ENCODE measurements at places on chromosomes 12 and 14. TPM values are rescaled to one million over a fixed set of nuclear protein-coding genes. Genes with fewer than 3 reads are reported as not detected.
A peak's percentile ranks its signal among the peaks of the same experiment; 100 is the strongest.

The ITPR2 gene
- 50.0 TPM for total RNA-seq

The POMT2 gene
- 36.5 TPM for total RNA-seq

The KLRC1 gene
- 0.95 TPM for total RNA-seq

The GLT1D1 gene
- 3.3 TPM for total RNA-seq

The LBHD2 gene
- total RNA-seq: 0.60 TPM

The BAG5 gene
- total RNA-seq: 24.2 TPM

The ZCRB1 gene
- 43.7 TPM for total RNA-seq

The KLRB1 gene
- total RNA-seq: 6.4 TPM

The MRPS35 gene
- total RNA-seq: 39.9 TPM

The FLRT2 gene
- total RNA-seq: 20.5 TPM

The WSCD2 gene
- total RNA-seq: 0.26 TPM

The MYH6 gene
- total RNA-seq: not detected

The ADAMTS20 gene
- total RNA-seq: not detected

The AQP2 gene
- total RNA-seq: not detected

The GLT8D2 gene
- 17.9 TPM for total RNA-seq

GRCh38 chr12:85089792-85090191 is 53.6 kb downstream of the LRRIQ1 start:
- DNase-seq: no peak

- peak; percentile 31 for DNase-seq
Observed at GRCh38 chr14:65333943-65334687, 78.4 kb upstream of the FUT8 start.

GRCh38 chr14:102154821-102155549 is 15.3 kb downstream of the WDR20 start:
- DNase-seq: no peak

DNA sequence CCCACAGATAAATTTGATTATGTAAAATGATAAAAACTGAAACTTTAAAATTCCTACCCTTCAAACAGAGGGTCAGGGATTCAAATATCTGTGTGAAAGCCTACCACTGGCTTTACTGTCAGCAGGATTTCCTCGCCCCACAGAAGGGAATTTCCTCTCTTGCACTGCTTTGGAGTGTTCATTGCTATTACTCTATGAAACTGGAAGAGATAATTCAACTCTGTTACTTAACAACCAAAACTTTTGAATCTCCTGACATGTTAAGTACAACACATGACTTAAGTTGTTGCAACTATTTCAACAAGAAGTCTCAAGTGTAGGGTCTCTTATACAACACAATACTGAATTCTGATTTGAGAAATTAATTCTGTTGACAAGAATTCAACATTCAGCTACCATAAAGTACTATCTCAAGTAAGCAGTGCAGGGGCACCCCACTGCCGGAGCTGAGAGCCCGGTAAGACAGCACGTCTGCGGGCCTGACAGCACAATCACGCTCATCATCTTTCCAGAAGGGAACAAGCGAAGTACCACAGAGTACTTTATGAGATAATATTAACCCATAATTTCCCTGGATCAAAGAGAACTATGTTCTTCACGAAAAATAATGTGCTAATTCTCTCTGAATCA is 22.9 kb downstream of the DICER1 start:
- no peak for DNase-seq

GRCh38 chr14:68501614-68502052 is 291.2 kb downstream of the ZFP36L1 start:
- peak; percentile 42 for DNase-seq

DNA sequence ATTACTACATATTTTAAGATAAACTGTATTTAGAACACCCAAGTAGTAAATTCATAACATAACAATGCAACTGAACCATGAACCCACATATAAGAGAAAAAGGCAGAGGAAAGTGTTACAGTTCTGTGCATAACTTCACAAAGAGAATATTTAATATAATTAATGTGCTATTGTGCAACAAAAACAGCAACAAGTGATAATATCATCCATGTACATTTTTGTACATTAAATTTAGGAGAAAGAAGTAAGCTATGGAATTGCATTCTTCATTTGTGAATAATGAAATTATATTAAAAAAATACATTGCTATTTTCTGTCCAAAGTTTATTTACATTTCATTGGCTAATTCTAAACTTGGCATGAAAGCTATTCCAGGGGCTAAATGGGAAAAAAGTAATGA is 72.6 kb downstream of the PLEKHG7 start:
- DNase-seq: no peak

DNA sequence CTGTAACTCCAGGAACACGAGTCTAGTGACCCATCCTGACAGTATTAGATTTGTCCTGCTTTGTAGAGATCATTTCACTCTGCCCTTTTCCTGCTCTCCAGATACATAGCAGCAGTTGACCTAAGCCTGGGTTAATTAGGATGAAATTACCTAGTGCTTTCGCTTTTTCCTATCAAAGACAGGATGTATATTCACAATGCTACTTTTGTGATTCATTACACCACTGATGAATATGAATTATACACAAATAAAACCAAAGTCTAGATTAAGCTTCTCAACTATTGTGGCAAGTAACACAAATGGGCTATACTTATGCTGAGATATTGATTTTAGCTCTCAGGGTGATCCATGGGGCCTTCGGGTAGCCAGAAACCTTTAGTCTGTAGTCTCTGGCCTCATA is 17.9 kb downstream of the CERS5 start:
- no peak for DNase-seq

DNA sequence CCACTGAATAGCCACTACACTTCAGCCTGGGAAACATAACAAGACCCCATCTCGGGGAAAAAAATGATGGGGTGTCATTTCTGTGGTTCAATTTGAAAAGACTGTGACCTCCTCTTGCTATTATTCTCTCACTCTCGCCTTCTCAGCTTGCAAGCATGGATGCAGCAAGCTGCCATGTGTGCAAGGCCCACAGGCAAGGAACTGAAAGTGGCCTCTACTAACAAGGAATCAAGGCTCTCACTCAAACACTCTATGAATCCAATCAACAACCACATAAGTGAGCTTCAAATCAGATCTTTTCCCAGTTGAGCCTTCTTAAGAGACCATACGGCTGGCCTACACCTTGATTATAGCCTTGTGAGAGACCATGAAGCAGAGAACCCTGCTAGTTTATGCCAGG is 17.9 kb upstream of the DHRS7 start:
- no peak for DNase-seq

GRCh38 chr12:8742501-8742900 is 44.7 kb downstream of the RIMKLB start:
- DNase-seq: peak; percentile 67

GRCh38 chr14:57058319-57058718 is 210.4 kb downstream of the EXOC5 start:
- no peak for DNase-seq

- no peak for DNase-seq
Observed at GRCh38 chr12:47267571-47267970, 187.8 kb upstream of the AMIGO2 start.

DNA sequence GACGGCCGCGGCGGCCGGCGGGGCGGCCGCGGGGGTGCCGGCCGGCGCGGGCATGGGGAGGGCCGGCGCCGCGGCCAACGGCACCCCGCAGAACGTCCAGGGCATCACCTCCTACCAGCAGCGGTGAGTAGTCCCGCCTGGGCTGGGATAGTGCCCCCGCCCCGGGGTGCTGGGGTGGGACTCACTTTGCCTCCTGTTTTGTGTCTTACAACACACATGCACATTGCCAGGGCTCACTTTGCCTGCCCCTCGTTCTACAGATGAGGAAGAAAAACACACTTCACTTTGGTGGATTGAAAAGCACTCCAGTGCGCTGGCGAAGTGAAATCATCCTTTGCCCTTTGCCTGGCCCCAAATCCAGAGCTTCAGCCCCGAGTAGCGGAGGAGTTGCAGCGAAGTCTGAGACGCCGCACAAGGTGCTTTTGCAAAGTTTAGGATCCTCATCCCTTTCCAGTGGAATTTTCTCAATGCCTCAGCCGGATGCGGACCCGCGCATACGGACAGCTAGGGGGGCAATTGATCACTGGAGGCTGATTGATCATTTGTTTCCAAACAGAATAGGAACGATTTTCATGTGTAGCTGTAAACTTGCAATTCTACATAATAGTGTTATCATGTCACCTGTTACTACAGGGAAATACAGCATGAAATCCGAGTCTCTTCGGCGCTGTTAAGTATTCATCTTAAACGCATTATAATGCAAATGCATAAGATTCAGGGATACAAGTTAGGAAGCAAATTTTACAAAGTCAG is 3.6 kb upstream of the NPAS3 start:
- no peak for DNase-seq

DNA sequence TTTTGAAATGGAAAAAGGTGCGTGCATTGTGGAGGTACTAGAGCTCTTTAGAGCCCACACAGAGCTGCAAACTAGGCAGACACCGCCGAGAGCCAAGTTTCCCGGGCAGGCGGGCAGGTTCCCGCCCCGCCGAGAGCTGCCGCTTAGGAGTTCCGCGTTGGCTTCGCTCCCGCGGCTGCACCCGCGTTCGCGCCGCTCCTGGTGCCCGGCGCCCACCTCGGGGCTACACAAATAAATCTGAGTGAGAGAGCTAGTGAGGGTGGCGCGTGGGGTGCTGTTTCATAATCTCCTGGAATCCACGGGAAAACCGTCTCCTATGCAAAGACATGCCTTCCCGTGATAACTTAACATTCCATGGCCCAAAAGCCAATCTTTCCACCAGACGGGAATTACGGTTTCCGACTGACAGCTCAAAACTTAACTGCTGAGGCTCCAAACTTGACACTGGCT is 645 bp downstream of the KITLG start:
- peak; percentile 46 for DNase-seq

- DNase-seq: no peak
Observed at GRCh38 chr12:105257321-105257728, 21.4 kb upstream of the APPL2 start.

GRCh38 chr14:77988096-77988870 is 181.9 kb upstream of the NRXN3 start:
- no peak for DNase-seq

DNA sequence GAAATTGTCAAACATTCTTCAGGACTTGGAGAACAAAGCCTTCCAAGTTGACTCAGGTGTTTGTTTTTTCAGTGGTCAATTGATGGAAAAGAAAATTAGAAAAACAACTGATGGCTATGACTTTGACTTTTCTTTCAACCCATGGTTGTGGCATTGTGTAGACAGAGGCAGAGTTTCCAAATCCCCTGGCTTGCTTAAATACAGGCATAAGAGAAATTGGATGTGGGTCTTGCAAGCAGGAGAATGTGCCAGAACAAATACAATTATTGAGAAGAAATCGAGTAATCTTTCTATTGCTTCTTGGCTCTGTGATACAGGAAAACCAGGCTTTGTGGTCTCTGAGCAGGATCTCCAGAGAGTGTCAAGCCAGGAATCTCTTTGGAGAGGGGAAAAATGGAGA is 40.9 kb upstream of the FRMD6 start:
- DNase-seq: no peak

DNA sequence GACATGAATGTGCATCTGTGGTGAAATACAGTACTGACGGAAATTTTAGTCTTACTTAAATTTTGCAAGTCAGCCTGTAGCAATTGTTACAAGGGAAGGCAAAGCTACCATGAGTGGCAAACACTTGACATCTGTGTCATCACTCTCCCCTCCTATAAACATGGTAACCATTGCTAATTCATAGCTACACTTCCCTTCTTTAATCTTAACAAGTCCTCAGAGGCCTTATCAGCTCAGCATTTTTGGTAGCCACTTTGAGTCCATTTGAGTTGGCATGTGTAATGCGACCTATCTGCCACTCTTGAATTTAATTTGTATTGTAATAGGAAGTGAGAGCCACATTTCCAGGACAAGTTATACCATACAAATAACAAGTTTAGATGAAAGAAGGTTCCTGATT is 218.1 kb downstream of the RMST start:
- no peak for DNase-seq

- DNase-seq: no peak
Observed at GRCh38 chr14:73261520-73262426, 24.5 kb downstream of the PAPLN start.

GRCh38 chr14:35988972-35989690 is 163.0 kb downstream of the BRMS1L start:
- DNase-seq: no peak

DNA sequence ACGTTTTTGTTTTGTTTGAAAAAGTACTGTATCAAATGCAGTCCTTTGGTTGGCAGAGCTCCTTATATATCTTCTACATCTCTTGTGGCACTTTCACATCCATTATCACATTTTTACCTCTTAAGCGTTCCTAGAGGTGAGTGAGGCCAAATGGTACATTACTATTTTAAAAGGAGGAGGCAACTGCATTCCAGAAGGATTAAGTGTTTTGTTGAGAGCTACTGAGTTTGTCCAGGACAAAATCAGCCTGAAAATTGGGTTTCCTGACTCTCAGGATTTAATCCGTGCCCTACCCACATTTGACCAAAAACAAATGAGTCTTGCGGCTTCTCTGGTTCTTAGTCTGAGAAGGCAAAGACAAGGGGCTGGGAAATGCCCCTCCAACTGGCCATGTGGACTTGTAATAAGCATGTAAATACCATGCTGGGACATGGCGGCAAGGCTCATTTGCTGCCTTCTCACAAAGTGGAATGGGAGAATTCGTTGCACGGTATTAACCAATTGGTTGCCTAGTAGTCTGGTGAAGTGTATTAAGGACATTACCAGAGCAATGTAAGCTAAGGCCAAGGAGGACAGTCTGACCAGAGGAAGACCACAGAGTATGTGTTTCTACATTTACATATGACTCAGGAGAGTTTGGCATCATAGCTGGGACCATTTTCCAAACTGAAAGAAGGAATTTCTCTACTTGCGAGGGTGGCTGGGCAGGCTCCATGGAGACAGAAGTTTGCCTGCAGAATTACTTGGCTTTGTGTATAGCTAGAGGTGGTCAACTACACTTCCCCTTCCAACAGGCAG is 175.8 kb upstream of the PLXNC1 start:
- no peak for DNase-seq

- no peak for DNase-seq
Observed at GRCh38 chr12:26713885-26714383, 119.1 kb downstream of the ITPR2 start.

- no peak for DNase-seq
Observed at GRCh38 chr14:30058401-30058800, 130.8 kb upstream of the PRKD1 start.

DNA sequence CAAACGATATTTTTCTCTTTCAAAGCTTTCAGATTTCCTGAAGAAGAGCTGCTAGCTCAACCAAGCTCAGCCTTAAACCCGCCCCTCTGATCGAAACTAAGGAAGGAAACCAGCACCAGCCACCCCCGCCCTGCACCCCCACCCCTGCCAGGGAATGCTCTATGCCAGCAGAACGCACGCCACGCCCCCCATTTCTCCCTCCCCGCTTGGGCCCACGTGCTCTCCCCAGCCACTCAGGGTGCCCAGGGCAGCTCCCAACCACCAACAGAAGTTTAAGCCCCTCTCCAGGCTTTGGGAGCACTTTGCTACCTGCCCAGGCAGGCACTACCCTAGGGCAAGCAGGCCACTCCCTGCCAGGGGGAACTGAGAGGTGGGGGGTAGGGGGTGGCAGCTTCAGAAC is 18.8 kb upstream of the KRT78 start:
- DNase-seq: peak; percentile 75

DNA sequence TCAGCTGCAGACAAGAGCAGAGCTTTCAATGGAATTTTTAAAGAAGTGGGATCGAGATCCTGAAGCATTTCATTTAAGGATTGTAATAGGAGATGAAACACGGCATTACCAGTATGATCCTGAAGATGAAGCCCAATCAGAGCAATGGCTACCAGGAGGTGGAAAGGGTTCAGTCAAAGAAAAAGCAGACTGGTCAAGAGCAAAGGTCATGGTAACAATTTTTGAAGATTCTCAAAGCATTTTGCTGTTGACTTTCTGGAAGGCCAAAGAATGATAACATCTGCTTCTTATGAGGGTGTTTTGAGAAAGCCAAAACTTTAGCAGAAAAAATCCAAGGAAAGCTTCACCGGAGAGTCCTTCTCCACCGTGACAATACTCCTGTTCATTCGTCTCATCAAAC is 204.3 kb upstream of the EEA1 start:
- DNase-seq: no peak

All from mucosa of gallbladder (tissue), 1 donor.